Fibroblast of skin of left biceps (primary cell): ENCODE measurements at places on chromosomes 1 and 21.

GRCh38 chr1:1781526-1781903, 3.2 kb upstream of the NADK start:
- no peak for DNase-seq

DNA sequence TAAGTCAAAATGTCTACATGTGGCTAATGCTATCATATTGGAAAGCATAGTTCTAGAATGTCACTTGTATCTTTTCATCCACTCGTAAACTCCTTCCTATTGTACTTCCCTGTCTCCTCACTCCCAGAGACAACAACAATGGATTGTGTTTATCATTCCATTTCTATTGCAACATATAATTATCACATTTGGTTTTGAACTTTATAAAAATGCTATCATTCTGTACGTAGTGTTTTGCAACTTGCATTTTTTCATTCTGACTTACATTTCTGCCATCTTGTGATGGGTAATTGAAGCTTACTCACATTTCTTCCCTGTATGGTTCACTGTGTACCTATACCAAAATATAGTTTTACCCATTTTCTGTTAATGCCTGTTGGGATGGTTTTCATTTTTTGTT, 14.5 kb upstream of the CSF3R start:
- DNase-seq: no peak

GRCh38 chr1:227775841-227776240, 39.6 kb upstream of the PRSS38 start:
- no peak for DNase-seq

GRCh38 chr1:153752571-153753195, 22.5 kb upstream of the SLC27A3 start:
- DNase-seq: no peak

GRCh38 chr1:88098881-88099280, 585.2 kb upstream of the PKN2 start:
- DNase-seq: no peak

- DNase-seq: no peak
Measured at GRCh38 chr1:15173863-15174614, 20.5 kb downstream of the TMEM51 start.

DNA sequence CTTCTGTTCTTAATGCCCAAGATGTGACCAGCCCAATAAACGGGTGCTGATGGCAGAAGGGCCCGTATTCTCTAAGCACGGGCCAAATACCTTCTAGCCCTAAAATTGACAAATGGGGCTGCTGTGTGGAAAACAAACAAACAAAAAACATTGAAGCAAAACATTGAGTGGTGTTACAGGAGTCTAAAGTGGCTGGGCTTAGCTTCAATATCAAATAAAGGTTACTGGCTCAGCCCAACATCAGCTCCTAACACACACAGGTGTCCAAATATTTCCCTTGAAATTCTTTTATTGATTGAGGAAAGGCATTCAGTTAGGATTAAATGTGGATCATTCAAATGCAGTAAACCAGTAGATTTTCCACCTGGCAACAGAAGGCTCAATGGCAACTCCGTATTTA, 13.3 kb upstream of the TTF2 start:
- no peak for DNase-seq

GRCh38 chr1:206704226-206704625, 19.5 kb downstream of the MAPKAPK2 start:
- DNase-seq: no peak
